ENCODE measurements at places on chromosomes 13 and 19. TPM values are rescaled to one million over a fixed set of nuclear protein-coding genes. Genes with fewer than 3 reads are reported as not detected.

The ZNF274 gene
- total RNA-seq = 17.2 TPM

The ZNF714 gene
- 7.9 TPM for total RNA-seq

The ZNF491 gene
- 6.2 TPM for total RNA-seq

DNA sequence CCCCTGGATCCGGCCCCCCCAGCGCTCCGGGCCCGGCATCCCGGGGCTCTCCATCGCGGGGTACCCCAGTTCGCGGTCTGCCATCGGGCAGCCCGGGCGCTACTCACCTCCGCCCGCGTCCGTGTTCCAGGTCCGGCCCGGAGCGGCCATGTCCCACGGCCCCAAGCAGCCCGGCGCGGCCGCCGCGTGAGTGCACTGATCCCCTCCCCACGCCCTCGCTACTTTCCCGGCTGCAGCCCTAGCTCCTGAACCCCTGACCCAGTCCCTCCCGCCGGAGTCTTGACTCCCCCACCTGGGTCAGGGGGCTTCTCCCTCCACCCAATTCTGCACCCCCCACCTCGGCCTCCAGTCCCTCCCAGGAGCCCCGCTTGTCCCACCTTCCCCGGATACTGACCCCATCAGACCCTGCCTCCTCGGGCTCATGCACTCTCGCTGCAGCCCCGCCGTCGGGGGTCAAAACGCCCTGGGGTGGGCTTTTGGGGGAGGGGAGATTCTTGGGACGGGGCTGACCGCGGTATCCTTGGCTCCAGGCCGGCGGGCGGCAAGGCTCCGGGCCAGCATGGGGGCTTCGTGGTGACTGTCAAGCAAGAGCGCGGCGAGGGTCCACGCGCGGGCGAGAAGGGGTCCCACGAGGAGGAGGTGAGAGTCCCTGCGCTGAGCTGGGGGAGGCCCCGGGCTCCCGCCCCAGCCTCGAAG, 566 bp downstream of the HMG20B start:
- DNase-seq = no peak

DNA sequence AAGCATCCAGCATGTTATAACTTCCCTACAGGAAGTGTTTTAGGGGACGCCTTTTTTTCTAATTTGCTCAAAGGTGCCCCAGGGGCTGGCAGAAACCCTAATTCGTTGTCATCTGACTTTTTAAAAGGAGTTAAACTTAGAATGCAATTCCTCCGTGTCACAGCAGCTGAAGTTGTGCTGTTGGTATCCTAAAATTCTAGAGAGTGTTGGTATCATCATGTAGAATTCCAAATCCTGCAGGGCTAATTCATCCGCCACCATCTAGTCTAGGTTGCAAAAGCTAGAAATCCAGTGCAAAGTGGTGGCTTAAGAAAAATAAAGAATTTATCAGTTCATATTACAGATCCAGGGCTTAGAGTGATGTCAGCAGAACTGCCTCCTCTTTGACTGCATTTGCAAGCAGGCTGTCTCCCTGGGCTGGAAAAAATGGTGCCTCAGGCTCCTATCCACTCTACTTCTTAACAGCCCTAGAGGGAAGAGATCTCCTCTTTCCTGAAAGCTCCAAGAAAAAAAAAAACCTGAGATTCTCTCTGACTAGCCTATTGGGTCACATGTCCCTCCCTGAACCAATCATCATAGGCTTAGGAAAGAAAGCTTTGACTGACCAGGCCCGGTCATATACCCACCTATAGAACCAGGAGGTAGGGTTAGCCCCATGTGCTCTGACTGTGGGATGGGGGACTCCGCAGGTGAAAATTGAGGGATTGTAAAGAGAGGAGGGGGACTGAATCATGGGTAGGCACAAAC, 73.0 kb downstream of the MAP4K1 start:
- DNase-seq = no peak

GRCh38 chr19:38233740-38234251, 9.8 kb upstream of the DPF1 start:
- peak; percentile 92 for DNase-seq

GRCh38 chr13:70518081-70518480, 409.8 kb upstream of the KLHL1 start:
- DNase-seq = no peak

The COX6B2 gene
- total RNA-seq = not detected

The ALKBH6 gene
- total RNA-seq = 13.0 TPM

- no peak for DNase-seq
These were observed 10.6 kb downstream of the CSNK1A1L start for GRCh38 chr13:37094840-37095239.

GRCh38 chr19:49807904-49808675, 5.0 kb downstream of the FUZ start:
- DNase-seq = no peak

The EFNA2 gene
- 3.8 TPM for total RNA-seq

DNA sequence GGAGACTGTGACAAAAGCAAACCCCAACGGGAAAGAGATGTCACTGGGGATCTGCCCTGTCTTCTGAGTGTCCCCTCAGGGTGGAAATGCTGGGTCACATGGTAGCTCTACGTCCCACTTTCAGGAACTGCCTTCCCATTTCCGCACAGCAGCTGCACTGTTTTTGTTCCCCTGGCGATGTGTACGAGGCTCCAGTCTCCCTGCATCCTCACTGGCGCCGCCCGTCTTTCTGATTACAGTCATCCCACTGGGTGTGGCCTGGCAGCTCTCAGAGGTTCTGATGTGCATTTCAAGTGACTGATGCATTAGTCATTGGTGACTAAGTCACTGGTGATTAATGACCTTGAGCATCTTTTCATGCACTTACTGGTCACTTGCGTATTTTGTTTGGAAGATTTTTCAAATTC, 21.2 kb downstream of the PCID2 start:
- DNase-seq = peak; percentile 95

DNA sequence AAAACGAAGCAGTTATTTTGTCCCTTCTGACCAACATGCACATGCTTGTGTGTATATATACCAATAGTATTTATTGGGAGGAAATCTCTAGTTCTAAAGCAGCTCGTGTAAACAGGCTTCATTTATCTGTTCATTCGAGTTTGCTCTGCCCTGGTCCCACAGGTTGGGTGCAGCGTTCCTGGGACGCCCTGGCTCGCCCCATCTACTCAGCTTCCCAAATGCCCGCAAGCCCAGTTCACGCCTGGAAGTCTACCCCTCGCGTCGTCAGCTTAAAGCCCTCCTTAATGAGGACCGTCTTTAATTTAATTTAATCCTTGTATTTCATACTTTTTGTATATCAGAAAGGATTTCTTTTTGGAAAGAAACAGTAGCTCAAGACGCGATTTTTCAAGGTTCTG, 604 bp downstream of the THSD1 start:
- no peak for DNase-seq

The SBSN gene
- total RNA-seq = not detected

GRCh38 chr19:33332248-33332647, 29.9 kb upstream of the CEBPA start:
- no peak for DNase-seq

The ZNF730 gene
- 2.4 TPM for total RNA-seq

- DNase-seq = no peak
These were observed 1248.9 kb downstream of the SLITRK5 start for GRCh38 chr13:88919970-88920628.

DNA sequence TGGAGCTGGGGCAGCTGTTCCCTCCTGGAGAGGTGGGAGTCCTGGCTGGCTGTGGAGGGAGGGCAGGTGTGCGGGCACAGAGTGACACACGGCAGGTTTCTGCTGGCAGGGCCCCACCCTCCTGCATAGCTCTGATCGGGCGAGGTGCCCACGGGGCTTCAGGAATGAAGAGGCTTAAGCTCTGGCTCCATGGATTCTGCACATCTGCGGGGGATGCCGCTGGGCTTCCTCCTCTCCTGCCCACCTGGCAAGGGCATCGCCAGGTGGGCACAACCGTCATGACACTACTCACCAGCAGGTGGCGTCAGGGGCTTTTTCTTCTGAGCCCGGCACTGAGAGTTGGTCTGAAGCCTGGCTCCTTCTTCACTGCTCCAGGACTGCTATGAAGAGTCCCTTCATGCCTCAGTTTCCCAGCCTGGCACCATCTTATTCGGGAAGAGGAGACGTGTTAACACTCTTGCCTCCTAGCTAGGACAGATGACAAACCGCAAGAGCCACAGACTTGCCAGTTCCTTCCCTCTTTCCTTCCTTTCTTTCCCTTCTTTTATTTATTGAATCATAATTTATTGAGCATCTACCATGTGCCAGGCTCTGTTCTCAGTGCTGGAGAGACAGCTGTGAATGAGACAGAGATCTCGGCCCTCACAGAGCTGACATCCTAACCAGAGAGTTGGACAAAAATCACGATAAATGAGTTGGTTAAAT, 15.2 kb upstream of the PAK4 start:
- DNase-seq = no peak
